Central memory CD8-positive, alpha-beta T cell (primary cell): ENCODE measurements at places on chromosomes 12 and 14.

GRCh38 chr12:25083211-25083610 is 111.7 kb downstream of the DNAI7 start:
- DNase-seq = no peak

DNA sequence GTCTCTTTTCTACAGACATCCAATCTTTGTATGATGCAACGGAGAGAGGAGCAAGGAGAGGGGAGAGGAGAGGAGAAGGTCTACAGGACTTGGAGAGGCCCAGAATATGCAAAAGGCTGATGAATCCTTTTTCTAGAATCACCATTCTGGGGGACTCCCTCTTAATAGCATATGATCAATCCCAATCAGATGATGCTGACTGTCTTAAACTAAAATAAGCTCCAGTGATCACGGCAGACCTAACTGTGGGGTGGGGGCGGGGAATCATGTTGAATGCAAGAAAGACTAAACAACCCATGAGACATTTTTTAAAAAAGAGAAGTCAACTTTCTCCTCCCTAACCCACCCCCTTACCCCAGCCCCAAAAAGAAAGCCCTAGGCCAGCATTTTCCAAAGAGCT is 33.4 kb downstream of the BTBD7 start:
- no peak for DNase-seq

GRCh38 chr12:69392179-69392928 is 32.8 kb downstream of the YEATS4 start:
- no peak for DNase-seq

DNA sequence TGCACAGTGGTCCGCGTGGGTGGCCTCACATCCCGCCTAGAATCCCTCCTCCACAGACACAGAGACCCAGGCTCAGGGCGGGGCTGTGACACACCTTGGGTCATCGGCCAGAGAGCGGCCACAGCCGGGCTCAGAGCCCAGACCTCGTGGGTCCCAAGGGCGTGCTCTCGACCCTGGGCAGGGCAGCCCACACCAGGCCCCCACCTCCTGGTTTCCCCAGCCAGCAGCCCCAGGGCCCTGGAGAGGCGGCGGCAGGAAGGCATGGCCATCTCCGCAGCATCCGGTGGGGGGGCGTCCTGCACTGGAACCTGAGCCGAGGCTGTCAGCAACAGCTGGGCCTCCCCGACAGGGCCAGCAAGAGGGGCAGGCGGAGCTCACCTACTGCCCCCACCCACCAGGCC is 15.2 kb downstream of the JAG2 start:
- no peak for DNase-seq

DNA sequence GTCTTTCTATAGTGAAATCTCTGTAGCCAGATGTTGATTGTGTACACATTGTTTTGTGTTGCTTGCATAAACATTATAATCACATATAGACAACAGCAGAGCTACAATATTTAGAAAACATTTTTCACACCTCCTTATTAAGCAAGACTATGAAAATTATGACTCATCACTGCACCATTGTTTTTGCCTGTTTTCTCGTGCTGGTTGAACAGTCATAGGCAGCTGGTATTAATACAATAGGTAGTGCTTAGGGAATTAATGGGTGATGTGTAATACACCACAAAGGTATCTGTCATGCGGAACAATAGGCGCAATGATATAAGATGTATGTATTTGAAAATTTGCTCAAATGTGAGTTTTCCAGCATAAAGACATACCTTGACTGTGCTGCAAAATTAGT is 449.3 kb downstream of the FOXG1 start:
- DNase-seq = no peak

DNA sequence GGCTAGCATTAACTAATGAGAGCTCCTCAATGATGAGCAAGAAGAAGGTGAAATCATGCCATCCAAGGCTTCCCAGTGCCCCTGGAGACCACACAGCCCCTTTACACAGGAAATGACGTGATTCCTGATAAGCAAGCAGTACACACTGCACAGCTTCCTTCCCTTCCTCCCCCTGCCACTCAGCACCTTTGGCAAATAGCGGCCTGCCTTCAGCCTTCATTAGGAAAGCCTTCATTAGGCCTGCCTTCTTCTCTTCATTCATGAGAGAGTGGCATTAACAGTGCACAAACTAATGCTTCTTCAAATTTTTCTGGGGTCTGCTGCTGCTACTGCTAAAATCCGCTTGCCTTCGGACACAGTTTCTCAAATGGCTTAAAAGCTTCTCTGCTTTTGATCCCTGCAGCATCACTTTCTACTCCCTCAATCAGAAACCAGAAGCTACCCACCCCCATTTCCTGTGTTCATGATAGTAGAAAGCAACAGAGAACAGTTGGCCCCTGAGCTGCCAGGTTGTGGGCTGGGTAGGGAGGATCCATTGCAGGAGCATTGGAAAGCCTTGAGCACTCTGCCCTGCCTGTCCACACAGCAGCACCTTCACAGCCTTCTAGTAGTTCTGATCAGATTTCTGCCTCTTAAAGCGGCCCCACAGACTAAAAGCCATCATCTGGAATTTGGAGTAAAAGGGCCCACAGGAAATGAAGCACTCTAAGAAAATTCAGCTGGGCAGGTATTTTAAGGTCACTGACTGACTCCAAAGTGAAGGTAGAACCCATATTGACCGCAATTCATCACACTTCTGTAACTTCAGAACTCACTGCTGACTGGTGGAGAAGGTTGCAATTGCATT is 103.8 kb upstream of the ETV6 start:
- peak; percentile 40 for DNase-seq

- DNase-seq = no peak
These were observed 451.6 kb downstream of the TRHDE start for GRCh38 chr12:72723732-72724131.

- DNase-seq = no peak
These were observed 345.3 kb downstream of the RPL10L start for GRCh38 chr14:46306267-46306666.

DNA sequence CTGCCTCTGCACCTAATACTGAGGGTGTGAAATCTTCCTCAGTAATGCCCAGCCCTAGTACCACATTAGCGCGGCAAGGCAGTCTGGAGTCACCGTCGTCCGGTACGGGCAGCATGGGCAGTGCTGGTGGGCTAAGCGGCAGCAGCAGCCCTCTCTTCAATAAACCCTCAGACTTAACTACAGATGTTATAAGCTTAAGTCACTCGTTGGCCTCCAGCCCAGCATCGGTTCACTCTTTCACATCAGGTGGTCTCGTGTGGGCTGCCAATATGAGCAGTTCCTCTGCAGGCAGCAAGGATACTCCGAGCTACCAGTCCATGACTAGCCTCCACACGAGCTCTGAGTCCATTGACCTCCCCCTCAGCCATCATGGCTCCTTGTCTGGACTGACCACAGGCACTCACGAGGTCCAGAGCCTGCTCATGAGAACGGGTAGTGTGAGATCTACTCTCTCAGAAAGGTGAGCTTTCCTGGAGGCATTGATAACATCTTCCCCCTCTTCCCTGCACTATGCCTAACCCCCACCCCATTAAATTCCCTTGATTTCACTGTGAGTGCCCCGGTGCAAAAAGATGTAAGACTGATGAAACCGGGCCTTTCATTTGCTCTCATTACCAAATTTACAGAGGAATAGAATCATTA is 291.4 kb downstream of the NAV3 start:
- no peak for DNase-seq

DNA sequence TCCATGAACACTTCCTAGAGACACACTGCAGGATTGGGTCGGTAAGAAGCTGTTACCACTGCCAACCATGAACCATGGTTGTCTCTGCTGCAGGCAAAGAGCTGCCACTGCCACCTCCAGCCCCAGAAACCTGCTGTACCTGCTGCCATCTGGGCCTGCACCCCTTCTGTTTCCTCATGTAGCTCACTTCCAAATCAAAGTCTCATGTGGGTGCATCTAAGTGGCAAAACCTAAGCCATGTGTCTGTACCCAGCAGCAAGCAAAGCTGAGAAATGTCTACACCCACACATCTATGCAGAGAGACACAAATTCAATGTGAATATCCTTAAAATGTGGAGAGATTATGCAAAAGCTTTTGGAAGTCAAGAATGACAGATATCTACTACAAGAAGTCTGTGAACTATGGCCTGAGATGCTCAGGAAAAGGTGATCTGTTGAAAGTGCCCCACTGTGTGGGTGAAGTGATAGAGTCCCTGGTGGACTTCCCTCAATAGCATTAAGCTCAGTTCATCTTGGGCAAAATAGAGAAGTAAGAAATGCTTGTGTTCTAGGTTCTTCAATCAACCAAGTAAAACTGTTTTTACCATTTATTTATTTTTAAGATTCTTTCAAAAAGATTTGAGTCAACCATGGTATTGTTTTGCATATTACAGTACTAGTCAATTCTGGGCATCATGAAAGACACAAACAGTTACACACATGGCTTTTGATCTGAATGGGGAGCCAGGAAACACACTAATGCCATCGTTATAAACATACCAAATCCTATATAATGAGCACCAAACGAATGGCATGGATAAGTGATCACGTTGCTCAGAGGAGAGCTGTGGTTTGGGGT is 64.4 kb downstream of the FOS start:
- DNase-seq = no peak

- no peak for DNase-seq
These were observed 103.4 kb upstream of the VASH1 start for GRCh38 chr14:76657846-76658245.

- no peak for DNase-seq
These were observed 2.2 kb upstream of the BATF start for GRCh38 chr14:75519826-75520728.

- DNase-seq = no peak
These were observed 364.8 kb downstream of the SNAPC1 start for GRCh38 chr14:62126879-62127478.

- no peak for DNase-seq
These were observed 132.2 kb upstream of the TMTC2 start for GRCh38 chr12:82554529-82554928.
